Stimulated activated CD8-positive, alpha-beta memory T cell treated with anti-CD3 and anti-CD28 coated beads, Interleukin-7, amount 100 ng/mL, for 24 hours (primary cell): ENCODE measurements at places on chromosomes 6 and 20.

GRCh38 chr20:3560578-3560977 is 89.8 kb downstream of the ATRN start:
- no peak for DNase-seq

DNA sequence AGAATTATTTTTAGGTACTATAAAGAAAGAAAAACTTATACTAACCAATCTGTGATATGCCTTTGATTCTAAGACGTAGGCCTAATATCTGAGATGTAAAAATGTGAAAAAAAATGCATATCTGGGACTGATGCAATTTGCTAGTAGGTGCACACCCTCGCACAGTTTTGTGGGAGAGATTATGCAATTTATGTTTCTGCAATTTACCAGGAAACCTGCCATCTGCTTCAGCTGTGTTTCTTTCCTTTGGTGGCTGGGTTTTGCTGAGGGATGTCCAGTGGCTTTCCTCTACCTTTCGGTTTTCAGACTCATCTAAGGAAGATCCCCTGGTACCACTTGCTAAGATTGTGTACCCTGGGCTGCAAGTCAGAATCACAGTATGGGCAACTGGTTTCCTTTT is 186.9 kb downstream of the ZFP64 start:
- DNase-seq: no peak

DNA sequence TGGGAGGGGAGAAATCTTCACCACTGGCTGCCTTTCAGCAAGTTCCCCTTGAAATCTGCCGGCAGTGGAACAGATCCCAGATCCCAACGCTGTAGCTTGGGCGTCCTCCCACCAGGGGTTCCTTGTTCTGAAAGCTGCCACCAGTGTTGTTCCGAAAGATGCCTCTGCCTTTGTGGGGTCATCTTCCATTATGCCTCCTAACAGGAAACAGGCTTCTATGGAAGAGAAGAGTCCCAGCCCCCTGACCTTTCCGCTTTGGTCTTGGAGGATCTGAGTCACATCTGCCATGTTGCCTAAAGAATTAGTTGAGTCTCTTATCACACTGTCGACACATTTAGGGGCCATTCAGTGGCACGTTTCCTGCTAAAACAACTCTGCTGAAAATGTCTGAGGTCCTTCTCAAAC is 57.5 kb upstream of the NFATC2 start:
- no peak for DNase-seq

GRCh38 chr6:166244353-166245045 is 63.7 kb downstream of the PRR18 start:
- no peak for DNase-seq

DNA sequence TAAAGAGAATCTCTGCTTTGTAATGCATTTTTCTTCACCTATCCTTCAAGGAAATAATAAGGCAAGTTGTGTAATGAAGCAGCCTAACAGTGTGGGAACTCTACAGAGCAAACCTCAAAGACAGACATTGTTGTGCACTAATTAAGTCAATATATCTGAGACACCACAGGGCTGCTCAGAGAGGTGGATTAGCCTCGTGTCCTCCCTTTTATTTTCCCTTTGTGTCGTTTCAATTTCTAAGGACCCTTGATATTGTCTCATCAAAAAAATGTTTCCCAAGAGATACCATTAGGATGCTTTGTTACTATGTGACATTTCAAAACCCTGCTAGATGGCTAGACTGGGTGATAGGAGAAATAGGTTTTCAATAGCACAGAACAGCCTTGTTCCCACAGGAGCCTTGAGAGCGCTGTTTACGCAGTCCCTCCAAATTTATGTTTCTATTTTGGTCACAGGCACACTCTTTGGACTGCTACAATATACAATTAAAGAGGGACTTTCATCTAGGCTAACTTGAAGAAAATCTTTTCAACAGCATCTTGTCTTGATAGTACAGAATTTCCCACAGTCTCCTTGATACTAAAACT is 23.1 kb downstream of the UBE3D start:
- DNase-seq: no peak

- DNase-seq: no peak
Observed at GRCh38 chr6:12353731-12354130, 63.6 kb downstream of the EDN1 start.

DNA sequence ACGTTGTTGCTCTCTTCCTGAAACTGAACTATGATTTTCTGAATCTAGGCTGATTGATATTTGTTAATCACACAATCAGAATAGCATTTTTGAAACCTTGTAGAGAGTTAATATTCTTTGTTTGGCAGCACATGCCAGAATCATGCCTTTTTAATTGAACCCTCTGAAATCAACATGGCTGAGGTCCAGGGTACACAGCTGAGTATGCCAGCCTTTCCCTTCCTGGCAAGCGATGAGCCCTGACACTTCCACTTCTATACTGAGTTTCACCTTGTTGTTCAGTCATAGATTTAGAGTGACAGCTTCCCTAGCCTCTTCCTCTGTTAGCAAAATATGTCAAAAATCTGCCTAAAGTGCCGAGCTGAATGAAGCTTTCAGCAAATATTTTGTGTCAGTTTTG is 6.8 kb downstream of the HDDC2 start:
- no peak for DNase-seq

DNA sequence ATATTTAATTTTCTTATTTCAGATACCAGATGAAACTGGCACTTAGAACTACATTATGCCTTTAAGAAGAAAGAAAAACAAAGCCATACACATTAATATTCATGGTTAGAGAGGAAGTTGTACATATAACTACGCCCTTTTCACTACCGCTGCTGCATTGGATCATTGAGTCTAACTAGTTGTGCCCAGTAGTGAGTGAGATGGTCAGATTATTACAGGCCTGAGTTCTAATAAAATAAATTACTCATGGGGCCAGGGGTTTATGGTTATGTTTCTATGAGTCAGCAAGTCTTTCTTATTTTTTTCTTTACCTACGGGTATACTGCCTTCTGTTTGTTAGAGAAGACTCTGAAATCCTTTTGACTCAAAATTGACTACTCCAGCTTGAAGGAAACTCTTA is 11.5 kb downstream of the RIOK1 start:
- DNase-seq: no peak

DNA sequence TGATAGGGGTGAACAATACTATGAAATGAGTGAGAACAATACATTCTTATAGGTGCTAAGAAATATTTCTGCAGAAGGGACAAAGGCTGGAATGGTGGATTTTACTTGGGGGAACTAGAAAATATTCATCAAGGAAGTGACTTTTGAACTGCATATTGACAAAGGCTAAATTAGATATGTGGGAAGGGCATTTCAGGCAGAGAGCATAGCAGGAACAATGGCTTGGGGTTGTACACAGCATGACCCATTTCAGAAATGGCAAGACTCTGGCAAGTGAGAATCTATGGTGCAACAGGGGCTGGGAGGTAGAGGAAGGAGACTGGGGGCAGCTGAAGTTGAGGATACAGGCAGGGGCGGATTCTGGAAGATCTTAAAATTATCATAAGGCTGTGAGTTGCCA is 46.7 kb upstream of the KIF16B start:
- no peak for DNase-seq

DNA sequence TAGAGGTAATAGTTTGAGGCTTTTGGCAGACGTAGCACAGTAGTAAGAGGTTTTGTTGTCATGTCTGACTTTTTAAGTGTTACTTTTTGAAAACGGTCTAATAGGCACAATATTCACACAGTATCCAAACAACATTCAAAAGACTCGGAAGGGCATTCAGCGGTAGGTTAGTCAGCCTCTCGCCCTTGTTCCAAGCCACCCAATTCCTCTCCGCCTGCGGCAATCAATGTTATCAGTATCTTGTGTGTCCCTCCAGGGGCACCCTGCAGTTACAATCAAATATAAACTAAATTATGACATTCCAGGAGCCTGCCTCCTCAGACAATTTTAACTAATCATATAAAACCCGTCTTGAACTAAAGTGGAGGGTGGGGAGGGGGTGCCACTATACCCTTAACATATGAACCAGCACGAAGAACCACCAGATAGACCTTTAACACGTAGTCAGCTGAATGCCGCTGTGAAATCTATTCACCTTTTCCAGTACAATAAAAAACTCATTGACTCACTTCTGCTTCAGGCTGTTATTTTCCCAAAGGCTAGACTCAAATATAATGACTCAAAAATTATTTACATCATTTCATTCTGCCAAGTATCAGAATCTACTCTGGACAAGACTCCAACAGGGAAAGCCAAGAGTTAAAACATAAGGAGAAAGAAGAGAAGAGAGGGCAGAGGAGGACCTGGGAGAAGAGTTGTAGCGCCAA is 1.6 kb downstream of the TENT5A start:
- DNase-seq: no peak

- no peak for DNase-seq
Observed at GRCh38 chr6:113873043-113873667, 16.0 kb downstream of the MARCKS start.

DNA sequence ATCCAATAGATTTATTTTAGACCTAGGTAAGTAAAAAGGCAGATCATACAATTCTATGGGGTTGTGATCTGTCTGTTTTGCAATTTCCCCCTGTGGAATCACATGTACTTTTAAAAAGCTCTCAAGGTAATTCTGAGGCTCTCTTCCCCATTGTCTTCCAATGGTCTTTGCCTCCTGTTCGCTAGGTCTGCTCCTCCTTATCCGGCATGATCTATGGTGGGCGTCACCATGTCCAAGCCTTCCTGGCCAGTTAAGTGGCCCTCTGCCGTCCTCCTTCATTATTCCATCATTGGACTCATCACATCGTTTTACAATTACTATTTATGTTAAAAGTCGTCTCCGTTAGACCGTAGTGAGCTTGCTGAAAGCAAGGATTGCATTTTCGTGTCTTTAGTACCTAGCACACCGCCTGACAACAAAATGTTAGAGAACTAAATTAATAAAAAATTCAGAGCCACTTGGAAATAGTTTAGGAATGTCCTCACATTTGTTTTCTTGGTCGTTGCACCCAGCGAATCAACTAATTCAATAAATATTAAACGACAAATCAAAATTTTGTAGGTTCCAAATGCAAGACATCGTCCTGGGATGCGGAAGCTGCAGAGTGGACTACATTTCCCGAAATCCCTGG is 2.2 kb upstream of the STXBP5 start:
- DNase-seq: no peak

- DNase-seq: no peak
Observed at GRCh38 chr6:167687116-167687725, 139.5 kb upstream of the AFDN start.

DNA sequence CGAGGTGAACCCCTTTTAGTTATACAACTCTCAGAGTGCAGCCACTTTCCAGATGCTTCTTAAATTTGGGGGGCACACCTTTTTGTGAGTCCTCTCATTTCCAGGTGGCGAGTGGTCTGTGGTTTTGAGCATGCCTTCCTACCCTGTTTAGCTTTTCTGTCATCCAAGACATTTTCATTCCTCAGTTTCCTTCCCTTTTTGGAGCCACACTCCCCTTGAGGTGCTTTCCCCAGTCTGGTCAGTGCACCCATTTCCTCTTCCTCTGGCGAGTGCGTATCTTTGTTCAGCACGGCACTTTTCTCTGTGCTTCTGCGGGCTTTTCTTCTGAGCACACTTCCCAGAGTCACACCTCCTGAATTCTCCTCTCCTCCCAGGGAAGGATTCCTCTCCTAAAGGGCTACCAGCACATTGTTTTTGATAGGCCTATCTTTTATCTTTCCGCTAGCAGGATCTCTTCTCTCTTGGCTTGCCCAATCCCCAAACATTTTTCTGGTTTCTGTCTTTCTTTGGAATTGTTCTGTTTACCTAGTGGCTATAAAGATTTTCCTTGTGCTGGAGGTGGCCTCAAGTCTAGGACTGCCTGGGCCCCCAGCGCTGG is 1.4 kb downstream of the PHF20 start:
- DNase-seq: no peak

- DNase-seq: no peak
Observed at GRCh38 chr6:137921823-137922222, 54.8 kb downstream of the TNFAIP3 start.

GRCh38 chr6:130307752-130308361 is 58.0 kb upstream of the TMEM200A start:
- DNase-seq: no peak

GRCh38 chr6:128663238-128663637 is 142.8 kb upstream of the PTPRK start:
- DNase-seq: no peak

DNA sequence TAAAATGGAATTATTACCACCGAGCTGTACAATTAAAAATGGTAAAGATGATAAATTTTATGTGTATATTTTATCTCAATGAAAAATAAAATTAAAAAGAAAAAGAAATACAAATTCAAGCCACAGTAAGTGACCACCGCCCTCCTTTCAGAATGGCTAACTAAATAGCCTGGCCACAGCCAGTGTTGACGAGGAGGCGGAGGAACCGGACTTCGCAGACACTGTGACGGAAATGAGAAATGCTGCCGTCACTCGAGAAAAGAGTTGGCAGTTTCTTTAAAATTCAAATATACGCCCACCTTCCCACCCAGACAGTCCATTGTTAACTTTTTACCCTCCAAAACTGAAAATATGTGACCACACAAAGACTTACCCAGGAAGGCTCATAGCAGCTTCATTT is 50.0 kb downstream of the FOXF2 start:
- DNase-seq: no peak

DNA sequence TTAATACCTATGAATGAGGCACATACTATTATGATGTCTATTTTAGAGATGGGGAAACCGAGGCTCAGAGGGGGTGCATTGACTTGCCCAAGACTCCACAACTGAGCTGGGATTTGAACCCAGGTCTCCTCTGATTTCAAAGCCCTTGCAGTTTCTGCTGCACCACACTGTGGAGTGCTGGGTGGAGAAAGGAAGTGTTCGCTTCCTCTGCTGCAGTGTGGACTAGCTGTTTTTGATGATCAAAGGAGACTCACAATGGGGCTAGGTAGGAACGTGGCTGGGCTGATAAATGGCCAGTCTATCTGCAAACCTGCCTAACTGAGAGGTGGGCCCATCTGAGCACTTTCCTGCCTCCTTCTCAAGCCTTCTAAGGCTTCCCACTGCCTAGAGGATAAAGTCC is 87.2 kb downstream of the CD40 start:
- no peak for DNase-seq
